Psoas muscle (tissue), 8 donors: ENCODE measurements at places on chromosomes 7 and 10. TPM values are rescaled to one million over a fixed set of nuclear protein-coding genes. Genes with fewer than 3 reads are reported as not detected.
A peak's percentile ranks its signal among the peaks of the same experiment; 100 is the strongest.

Gene SYCE1
- polyA plus RNA-seq: 0.30 TPM

Gene C10orf67
- polyA plus RNA-seq: 0.06 TPM

Gene CPA2
- polyA plus RNA-seq: 0.30 TPM

Gene CACNA2D1
- 62.6 TPM for polyA plus RNA-seq

DNA sequence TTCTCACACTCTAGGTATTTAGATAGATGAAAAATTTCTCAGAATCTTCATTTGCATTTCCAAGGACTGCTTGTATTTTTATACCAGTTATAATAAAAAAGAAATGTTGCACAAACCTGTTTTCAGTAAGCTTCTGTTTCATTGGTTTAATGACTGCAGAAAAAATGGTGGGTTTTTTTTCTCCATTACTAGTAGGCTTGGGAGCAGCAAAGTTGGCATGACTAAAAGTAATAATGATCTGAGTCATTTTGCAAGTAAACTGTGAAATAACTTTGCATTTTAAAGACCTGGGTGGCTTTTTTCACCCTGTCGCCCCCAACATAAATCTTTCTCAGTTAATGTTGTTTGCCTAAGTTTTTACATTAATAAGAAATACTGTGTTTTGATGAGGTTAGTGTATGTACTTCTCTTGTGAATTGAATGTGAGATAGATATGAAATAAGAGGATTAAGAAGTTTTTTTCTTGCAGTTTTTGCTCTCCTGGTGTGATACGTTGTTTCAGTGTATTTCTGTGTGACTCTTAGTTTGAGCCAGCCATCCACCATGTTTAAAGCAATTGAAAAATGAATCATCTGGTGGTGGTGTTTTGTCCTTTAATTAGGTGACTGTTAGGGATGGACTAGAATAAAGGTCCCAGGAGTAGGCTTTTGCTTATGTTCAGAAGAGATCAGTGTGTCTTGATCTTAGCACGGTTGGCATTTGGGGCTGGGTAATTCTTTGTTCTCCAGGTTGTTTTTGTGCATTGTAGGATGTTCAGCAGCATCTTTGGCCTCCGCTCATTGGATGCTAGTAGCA lies 1.8 kb downstream of the GNAI1 start:
- DNase-seq: no peak
- H3K36me3 ChIP-seq: no peaks in the 10 kb centered on the region
- no peaks in the 10 kb centered on the region for H3K27me3 ChIP-seq
- H3K27ac ChIP-seq: no peak overlapping the region
- H3K4me3 ChIP-seq: peak overlapping the region; percentile 95
- peaks cover 18% of the 10 kb centered on the region for H3K4me1 ChIP-seq

DNA sequence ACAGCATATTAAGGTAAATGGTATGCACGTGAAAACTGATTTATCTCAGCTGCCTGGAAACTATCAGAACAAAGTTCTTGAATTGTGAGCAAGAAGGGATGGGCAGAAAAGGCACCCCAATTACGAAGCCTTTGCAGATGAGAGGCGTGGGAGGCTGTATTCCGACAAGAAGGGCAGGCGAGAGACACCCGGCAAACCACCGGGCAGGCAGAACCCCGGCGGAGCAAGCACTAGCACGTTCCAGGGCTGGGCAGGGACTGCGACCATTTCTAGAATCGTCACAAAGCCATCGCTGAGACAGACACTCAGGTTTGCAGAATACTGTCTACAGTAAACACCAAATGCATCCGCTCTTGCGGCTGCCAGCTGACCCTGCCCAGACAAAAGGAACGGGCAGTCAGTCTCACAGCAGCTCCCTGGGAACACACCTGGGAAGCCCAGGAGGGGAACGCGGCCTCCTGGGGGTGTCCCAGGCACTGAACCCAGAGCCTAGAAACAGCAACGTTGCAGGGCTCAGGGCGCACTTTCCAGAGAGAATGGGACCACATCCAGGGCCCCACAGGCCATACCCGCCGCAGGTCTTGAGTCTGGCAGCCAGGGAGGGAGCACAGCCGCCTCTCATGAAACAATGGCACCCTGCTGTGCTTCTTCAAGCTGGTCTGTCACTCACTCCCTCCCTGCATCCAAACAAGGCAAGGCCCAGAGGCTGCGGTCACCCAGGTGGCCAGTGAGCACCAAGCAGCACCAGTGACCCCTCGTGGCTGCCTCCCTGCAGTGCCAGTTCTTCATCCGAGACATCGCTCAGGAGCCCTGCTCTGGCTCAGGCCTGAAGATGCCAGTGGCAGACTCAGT lies 261.9 kb downstream of the PTPRN2 start:
- H3K36me3 ChIP-seq: no peaks in the 10 kb centered on the region
- H3K4me3 ChIP-seq: no peak overlapping the region
- H3K27ac ChIP-seq: no peak overlapping the region
- H3K4me1 ChIP-seq: no peaks in the 10 kb centered on the region
- H3K27me3 ChIP-seq: no peaks in the 10 kb centered on the region

DNA sequence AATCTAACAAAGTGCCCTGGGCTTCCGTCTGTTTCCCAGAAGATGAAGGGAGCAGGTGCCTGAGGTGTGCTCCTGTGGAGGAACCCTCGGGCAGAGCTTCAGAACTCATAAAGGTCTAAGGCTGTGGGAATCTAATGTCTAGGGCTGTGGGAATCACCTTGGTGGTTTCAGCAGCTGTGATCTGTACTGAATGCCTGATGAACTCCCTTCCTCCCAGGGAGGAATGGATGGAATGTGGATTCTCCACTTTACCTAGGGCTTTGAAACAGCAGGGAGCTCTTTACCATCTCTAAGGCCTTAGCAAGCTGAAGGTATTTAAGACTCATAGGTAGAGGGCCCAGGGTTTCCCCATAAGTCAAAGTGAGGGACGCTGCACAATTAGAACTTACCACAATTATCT lies 36.0 kb upstream of the SEMA3E start:
- H3K4me3 ChIP-seq: no peak overlapping the region
- H3K36me3 ChIP-seq: no peaks in the 10 kb centered on the region
- H3K27me3 ChIP-seq: no peaks in the 10 kb centered on the region
- H3K4me1 ChIP-seq: no peaks in the 10 kb centered on the region
- DNase-seq: no peak
- H3K27ac ChIP-seq: no peak overlapping the region

- DNase-seq: no peak
- H3K36me3 ChIP-seq: no peaks in the 10 kb centered on the region
- peaks cover 36% of the 10 kb centered on the region for H3K4me1 ChIP-seq
- no peak overlapping the region for H3K4me3 ChIP-seq
- no peaks in the 10 kb centered on the region for H3K27me3 ChIP-seq
- H3K27ac ChIP-seq: peak overlapping the region; percentile 91
Observed at GRCh38 chr10:97023401-97024167, 162.2 kb downstream of the SLIT1 start.

- H3K27me3 ChIP-seq: peaks cover 4% of the 10 kb centered on the region
- H3K36me3 ChIP-seq: no peaks in the 10 kb centered on the region
- DNase-seq: no peak
- no peak overlapping the region for H3K4me3 ChIP-seq
Observed at GRCh38 chr7:45196374-45196773, 38.8 kb downstream of the RAMP3 start.

DNA sequence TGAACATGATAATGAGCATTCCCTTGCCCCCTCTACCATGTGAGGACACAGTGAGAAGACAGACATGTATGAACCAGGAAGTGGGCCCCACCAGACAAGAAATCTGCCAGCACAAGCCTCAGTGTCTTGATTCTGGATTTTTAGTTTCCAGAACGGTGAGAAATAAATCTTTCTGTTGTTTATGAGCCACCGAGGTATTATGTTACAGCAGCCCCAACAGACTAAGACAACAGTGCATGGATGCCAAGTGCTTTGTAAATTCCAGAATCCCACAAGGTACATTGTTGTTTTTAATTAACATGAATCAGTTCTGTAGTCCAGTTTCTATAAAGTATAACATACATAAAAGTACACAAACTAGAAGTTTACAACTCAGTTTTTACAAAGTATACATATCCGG lies 162.2 kb downstream of the ARHGAP21 start:
- H3K27me3 ChIP-seq: no peaks in the 10 kb centered on the region
- no peak overlapping the region for H3K27ac ChIP-seq
- no peaks in the 10 kb centered on the region for H3K36me3 ChIP-seq
- no peak overlapping the region for H3K4me3 ChIP-seq

- no peaks in the 10 kb centered on the region for H3K27me3 ChIP-seq
- H3K4me1 ChIP-seq: no peaks in the 10 kb centered on the region
- no peak for DNase-seq
- no peak overlapping the region for H3K4me3 ChIP-seq
Observed at GRCh38 chr7:144818511-144818910, 17.3 kb downstream of the TPK1 start.

DNA sequence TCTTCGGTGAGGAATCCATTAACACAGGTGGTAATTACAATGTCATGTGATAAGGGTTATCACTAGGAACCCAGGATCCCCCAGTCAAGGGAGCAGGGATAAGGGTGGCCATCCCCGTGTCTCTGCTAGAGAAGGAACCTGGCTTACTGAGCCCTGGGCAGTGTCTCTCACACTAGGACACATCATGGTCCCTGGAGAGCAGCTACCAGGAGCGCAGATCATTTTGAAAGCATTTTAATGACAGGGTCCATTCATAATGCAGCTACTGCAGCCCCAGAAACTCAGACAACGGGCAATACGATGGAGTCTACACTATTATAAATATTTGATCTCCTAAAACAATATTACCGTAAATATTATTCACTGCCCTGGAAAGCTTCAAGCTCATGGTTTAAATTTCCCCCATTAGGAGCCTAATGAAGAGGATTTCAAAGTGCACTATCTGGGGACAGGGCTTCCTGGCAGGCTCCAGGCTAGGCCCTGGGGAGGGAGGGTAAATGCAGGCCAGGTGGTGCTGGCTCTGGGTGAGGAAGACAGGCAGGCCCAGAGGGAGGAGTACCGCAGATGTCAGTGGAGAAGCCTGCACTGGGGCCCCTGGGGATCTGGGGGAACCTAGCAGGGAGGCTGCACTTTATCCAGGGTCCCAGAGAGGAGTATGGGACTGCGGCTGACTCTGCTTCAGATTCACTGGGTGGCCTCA lies 52.6 kb upstream of the LOXL4 start:
- no peaks in the 10 kb centered on the region for H3K27me3 ChIP-seq
- DNase-seq: no peak
- H3K36me3 ChIP-seq: no peaks in the 10 kb centered on the region
- H3K4me1 ChIP-seq: peaks cover 36% of the 10 kb centered on the region

GRCh38 chr10:125961743-125962142 lies 65.4 kb downstream of the FANK1 start:
- H3K27ac ChIP-seq: no peak overlapping the region
- H3K4me1 ChIP-seq: no peaks in the 10 kb centered on the region
- no peak overlapping the region for H3K4me3 ChIP-seq
- H3K36me3 ChIP-seq: no peaks in the 10 kb centered on the region
- DNase-seq: no peak
- H3K27me3 ChIP-seq: no peaks in the 10 kb centered on the region

GRCh38 chr7:134327896-134328295 lies 11.2 kb upstream of the SLC35B4 start:
- H3K27ac ChIP-seq: no peak overlapping the region
- H3K36me3 ChIP-seq: no peaks in the 10 kb centered on the region
- no peak for DNase-seq
- H3K27me3 ChIP-seq: peaks cover 2% of the 10 kb centered on the region
- H3K4me1 ChIP-seq: no peaks in the 10 kb centered on the region
- H3K4me3 ChIP-seq: no peak overlapping the region

- H3K27ac ChIP-seq: no peak overlapping the region
- no peaks in the 10 kb centered on the region for H3K4me1 ChIP-seq
- H3K4me3 ChIP-seq: no peak overlapping the region
- H3K27me3 ChIP-seq: no peaks in the 10 kb centered on the region
- no peaks in the 10 kb centered on the region for H3K36me3 ChIP-seq
Observed at GRCh38 chr7:18590744-18591340, 95.3 kb downstream of the HDAC9 start.

DNA sequence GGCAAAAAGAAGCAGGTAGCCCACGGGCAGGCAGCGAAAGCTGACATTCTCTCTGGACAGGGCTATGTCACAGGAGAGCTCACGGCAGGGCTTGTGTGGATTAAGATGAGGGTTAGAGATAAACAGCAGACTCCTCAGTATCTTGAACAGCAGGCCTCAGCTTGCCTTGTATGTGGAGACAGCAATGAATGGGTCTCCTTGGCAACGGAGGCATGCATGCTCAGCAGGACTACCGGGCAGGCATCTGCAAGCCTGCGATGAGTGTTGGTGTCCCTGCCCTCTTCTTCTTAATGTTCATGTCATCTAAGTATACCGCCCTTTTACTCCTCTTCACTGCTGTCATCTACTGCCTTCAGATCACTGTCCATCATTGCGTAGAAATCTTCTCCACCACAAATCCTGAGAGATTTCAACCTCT lies 81.9 kb upstream of the C1GALT1 start:
- no peak overlapping the region for H3K27ac ChIP-seq
- H3K4me3 ChIP-seq: no peak overlapping the region
- H3K4me1 ChIP-seq: no peaks in the 10 kb centered on the region
- no peaks in the 10 kb centered on the region for H3K36me3 ChIP-seq
- no peaks in the 10 kb centered on the region for H3K27me3 ChIP-seq

DNA sequence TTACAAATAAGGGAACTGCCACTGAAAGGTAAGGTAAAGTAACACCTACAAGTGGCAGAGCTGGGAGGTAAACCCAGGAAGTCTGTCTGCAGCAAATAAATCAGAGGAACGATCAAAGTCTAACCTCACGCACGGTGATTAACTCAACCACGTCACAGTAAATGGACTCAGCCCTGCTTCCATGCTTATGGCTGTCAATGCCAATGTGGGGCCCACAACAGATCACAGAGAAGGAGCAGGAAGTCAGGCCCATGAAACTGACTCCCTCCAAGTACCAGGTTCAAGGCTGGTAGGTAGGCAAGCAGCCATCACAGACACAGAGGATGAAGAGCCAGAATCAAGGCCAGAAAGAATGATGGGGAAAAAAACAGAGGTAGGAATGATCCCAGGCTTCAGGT lies 38.0 kb upstream of the ACSL5 start:
- H3K36me3 ChIP-seq: no peaks in the 10 kb centered on the region
- no peak for DNase-seq
- H3K27me3 ChIP-seq: no peaks in the 10 kb centered on the region
- no peak overlapping the region for H3K4me3 ChIP-seq
- no peaks in the 10 kb centered on the region for H3K4me1 ChIP-seq

DNA sequence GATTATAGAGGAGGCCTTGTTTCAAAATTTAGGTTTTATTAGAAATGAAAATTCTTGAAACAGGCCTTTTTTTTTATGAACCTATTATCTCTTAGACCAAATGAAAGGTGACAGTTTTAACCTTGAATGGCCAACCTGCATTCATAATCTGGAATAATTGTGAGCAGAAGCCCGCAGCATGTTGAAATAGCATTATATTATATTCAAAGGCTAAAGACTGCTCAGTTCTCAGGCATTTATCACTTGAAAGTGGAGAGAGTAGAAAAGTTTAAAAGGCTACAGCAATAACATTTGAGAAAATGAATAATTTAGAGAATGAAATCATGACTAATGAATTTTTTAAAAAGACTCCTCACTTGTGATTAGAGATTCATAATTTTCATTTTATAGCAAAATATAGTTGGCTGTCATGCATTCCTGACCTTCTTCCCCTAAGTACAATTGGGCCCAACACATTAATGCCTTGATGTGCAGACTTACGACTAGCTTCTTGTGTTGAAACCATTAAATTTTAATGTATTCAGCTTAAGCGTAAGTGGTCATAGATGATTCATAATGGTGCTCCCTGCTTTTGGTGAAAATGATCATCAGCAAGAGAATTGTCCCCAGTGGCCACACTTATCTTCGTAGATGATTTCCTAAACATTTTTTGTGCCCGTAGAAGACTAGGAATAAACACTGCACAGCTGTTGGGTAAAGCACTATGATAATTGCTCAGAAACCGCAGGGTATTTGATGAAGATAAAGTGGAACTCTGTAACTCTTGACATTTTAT lies 346.6 kb upstream of the BMPER start:
- peaks cover 30% of the 10 kb centered on the region for H3K4me1 ChIP-seq
- H3K4me3 ChIP-seq: no peak overlapping the region
- DNase-seq: no peak
- no peaks in the 10 kb centered on the region for H3K27me3 ChIP-seq
